ENCODE measurements at places on chromosomes 3 and 15.

DNA sequence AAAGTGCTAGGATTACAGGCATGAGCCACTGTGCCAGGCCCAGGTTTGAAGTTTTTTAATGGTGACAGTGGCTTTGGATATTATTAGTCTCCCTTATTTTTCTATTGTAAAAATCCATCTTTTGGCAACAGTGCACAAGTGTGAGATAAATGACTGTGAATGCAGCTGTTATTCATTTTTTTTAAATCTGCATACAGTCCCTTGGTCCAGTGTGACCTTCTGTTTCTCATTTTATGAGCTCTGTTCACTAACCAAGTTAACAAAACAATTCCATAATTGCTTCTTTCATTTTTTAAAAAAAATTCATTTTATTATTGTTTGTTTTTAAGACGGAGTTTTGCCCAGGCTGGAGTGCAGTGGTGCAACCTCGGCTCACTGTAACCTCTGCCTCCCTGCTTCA, 381.8 kb downstream of the NAALADL2 start:
- no peak for DNase-seq

DNA sequence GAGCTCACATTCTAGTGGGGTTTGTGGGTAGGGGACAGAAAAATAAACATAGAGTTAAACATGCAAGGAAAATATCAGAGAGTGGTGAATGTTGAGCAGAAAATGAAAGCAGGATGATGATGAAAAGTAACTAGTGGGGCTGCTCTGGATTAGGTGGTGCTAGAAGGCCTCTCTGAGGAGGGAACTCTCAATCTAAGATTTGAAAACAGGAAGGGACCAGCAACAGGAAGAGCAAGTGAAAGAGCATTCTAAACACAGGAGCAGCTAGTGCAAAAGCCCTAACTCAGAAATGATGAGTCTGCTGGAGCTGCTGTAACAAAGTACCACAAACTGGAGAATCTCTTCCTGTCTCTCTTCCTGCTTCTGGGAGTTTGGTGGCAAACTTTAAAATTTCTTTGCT, 468.6 kb upstream of the AGTR1 start:
- DNase-seq = no peak

DNA sequence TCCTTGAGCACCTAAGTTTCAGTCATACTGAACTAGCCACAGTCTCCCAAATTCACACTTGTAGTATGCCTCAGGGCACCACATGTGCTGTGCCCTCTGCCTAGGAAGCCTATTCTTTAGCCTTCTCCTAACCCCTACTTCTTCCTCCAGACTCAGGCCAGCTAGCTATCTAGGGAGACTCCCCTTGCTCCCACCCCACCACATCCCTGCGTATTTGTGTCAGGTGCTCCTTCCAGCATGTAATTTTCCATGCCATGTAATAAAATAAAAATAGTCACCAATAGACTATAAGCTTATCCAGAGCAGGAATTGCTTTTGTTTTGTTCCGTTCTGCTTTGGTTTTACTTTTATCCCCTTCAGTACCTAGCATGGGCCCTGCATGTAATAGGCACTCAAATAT, 14.9 kb upstream of the GJD2 start:
- DNase-seq = no peak

GRCh38 chr3:182959474-182960350, 20.6 kb downstream of the DCUN1D1 start:
- DNase-seq = no peak

- no peak for DNase-seq
Observed at GRCh38 chr3:150789451-150789850, 26.5 kb upstream of the SIAH2 start.

- DNase-seq = no peak
Observed at GRCh38 chr3:1728510-1728909, 370.2 kb upstream of the CNTN4 start.

DNA sequence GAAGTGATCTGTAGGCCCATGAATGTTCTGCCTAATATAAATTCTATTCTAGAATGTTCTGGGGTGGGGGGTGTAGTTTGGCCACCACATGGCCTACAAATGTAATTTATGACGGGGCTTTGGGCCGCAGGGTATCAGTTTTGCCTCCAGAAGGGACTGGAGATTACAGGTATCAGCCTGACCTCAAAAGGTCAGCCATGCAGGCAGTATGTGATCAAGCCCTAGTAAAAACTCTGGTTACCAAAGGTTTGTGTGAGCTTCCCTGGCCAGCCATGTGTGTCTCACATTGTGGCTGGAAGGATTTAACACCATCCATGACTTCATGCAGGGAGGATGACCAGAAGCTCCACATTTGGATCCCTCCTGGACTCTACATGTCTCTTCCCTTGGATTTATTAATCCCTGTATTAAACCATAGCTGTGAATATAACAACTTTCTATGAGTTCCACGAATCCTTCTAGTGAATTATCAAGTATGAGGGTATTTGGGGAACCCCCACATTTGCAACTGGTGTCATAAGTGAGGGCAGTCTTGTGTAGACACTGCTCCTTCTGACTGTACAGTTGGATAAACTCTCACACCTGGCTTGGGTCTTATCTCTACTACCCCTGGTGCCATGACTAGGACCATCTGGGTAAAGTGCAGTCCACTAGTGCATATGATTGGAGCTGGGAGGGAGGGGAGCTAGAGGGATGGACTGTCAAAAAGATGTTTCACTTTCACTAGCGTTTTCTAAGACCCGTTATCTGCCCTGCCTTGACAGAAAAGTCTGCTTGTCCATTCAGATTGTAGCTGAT, 50.0 kb upstream of the RFX7 start:
- no peak for DNase-seq

GRCh38 chr3:150348500-150348899, 59.6 kb upstream of the TSC22D2 start:
- DNase-seq = no peak

DNA sequence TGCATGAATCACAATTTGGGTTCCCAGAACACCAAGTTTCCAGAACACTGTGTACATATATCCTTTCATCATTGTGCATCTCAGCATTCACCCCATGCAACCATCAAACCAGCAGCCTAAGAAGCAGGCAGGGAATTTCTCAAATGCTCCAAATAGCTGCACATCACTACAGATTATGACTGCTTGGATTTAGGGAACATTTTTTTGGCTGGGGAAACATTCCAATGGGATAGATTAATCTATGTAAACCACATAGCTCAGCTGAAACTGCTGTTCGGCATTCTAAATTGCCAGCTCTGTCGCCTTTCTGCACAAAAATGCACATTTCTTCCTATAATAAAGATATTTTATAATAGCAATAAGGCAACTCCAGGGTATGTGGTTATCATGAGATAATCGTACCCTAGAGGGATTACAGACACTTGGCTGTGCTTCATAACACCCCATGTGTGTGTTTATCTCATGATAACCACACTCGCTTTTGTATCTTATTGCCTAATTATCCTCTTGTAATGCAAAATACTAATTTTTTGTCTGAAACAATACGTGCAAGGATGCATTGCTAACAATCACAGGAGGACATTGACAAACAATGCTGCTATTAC, 483.7 kb upstream of the DPH6 start:
- no peak for DNase-seq

- no peak for DNase-seq
Observed at GRCh38 chr15:36642311-36642710, 62.9 kb downstream of the CDIN1 start.

DNA sequence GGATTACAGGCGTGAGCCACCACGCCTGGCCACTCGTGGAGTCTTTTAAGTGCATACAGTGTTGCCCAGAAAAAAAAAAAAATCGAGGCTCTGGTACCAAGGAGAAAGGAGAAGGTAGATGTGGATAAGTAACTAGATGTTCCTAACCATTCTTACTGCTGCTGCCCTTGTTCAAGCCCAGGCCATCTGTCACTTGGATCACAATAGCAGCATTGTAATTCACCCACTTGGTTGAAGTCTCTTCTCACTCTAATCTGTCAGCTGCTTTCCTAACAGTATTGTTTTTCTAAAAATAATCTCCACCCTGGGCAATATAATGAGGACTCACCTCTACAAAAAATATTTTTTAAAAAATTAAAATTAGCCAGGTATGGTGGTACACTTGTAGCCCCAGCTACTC, 58.0 kb upstream of the CRTC3 start:
- DNase-seq = no peak

GRCh38 chr3:18149935-18150334, 275.2 kb downstream of the SATB1 start:
- DNase-seq = no peak

- no peak for DNase-seq
Observed at GRCh38 chr3:158835631-158836030, 33.8 kb downstream of the MFSD1 start.

DNA sequence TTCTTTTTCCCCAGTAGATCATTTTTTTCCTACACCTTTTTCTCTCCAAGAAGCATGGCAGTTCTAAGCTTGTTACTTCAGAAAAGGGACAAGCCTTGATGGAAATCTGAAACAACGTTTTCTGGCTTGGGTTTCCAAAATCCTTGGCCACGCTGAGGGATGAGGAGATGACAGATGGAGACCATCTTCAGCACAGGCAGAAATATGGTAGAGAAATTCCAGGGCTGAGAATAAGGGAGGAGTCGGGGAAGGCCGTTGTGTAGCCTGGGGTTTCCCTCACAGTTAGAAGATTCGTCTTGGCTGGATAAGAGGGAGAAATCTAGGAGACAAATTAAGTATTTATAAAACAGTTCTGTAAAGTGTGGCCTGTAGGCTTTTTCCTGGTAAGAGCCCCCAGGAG, 33.9 kb upstream of the STT3B start:
- DNase-seq = no peak

GRCh38 chr15:74897300-74897701, 7.5 kb downstream of the MPI start:
- no peak for DNase-seq

DNA sequence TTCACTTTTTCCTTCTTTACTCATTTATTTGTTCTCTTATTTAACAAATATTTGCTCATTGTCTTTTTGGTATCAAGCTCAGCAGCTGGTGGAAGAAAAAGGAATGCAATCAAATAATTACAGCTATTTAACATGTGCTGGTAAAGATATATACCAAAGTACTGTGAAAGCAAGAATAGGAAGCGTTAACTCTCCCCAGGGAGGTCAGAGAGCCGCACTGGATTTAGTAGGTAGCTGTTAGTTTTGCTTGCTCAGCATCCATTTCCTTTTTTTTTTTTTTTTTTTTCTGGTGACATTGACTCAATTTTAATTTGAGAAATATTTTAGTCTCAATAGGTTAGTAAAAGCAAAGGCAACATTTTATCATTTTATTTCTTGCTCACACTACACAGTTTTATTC, 308.5 kb upstream of the MDFIC2 start:
- DNase-seq = no peak

GRCh38 chr3:38479431-38480092, 16.6 kb upstream of the EXOG start:
- peak; percentile 5 for DNase-seq

DNA sequence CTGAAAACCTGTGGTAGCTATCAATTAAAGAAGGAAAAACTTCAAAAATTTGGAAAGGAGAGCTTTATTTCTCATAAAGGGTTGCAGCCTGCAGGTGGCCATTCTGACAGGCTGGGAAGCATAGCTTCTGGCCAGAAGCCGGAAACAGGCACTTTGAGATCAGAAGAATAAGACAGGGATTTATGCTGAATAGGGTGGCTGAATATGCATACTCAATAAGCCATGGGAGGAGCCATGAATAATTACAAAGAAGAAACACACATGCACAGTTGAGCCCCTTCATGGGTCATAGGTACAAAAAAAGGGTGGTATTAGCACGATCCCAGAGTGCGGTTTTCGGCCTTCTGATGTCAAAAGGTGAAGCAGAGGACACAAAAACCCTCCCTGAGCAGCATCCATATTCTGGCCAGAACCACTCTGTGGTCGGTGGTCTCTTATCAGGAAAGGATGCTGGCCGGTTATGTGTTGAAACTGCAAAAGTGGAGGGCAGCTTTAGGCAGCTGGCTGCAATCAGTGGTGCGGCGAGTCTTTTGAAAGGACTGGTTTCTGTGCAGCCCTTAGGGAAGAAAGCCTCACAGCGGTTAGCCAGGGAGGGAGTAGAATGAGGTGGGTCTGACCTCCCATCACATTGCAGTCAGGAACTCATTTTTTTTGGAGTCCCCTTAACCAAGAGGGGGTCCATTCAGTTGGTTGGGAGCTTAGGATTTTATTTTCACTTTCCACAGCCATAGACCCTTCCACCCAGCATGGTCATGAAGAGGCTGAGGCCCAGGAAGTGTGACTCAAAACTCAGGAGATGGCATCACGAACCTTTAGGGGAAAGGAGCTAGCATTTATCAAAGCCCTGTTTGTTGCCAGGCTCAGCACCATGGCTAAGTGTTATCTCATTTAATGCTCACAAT, 34.7 kb upstream of the CCDC174 start:
- no peak for DNase-seq

GRCh38 chr3:132652640-132653270, 6.9 kb downstream of the ACAD11 start:
- no peak for DNase-seq

DNA sequence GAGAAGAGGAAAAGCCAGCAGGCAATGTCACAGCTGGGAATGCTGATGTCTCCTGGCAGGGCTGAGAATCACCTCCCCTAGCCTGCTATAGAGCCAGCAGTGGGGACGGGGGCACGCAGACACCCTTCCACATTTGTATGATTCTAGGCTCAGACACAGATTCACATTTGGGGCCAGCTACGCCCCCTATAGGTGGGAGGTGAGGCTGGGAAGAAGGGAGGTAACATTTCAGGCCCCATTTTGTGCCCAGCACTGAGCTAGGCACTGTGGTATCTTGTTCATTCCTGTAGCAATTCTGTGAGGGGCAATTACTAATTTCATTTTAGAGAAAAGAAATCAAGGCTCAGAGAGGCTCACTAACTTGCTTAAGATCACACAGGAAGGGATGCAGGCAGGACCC, 15.9 kb upstream of the ACAD9 start:
- no peak for DNase-seq

GRCh38 chr3:134666466-134666865, 15.6 kb upstream of the KY start:
- DNase-seq = no peak

DNA sequence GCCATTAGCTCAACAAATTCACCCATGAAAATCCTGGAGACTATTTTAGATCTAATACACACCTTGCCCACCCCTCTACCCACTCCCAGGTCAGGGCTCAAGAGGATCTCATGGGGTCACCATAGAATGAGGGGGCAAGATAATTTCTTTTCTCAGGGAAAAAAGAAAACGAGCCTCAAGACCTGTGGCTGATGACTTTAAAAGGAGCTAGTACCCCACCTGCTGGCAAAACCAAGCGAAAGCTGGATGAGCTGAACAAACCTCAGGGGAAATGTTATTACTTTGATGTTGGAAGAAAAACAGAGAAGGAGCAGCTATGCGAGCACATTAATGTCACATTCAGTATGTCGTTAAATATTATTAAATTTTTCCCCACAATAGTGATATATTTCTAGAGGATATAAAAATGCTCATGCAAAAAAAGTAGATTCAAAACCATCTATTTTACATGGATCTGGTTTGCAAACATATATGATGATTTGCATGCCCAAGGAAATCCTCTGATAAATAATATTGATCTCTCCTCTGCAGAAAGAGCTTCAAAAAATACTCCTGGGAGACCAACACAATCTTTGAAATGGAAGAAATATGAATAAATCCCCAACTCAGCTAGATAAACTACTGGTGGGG, 37.7 kb downstream of the PLD1 start:
- DNase-seq = no peak
